ENCODE measurements at places on chromosomes 5 and 9. TPM values are rescaled to one million over a fixed set of nuclear protein-coding genes. Genes with fewer than 3 reads are reported as not detected.

GRCh38 chr9:134807716-134808446 is 72.7 kb upstream of the FCN2 start:
- DNase-seq, result no peak
- no peaks in the 10 kb centered on the region for H3K4me1 ChIP-seq
- H3K4me3 ChIP-seq, result no peak overlapping the region
- H3K36me3 ChIP-seq, result no peaks in the 10 kb centered on the region

Gene IER5L
- 46.1 TPM for total RNA-seq

- peak overlapping the region; percentile 69 for H3K4me3 ChIP-seq
- H3K27ac ChIP-seq, result peak overlapping the region; percentile 21
- DNase-seq, result no peak
- H3K27me3 ChIP-seq, result no peaks in the 10 kb centered on the region
- H3K4me1 ChIP-seq, result peaks cover 20% of the 10 kb centered on the region
Observed at GRCh38 chr5:149580808-149581191, 498 bp upstream of the ARHGEF37 start.

DNA sequence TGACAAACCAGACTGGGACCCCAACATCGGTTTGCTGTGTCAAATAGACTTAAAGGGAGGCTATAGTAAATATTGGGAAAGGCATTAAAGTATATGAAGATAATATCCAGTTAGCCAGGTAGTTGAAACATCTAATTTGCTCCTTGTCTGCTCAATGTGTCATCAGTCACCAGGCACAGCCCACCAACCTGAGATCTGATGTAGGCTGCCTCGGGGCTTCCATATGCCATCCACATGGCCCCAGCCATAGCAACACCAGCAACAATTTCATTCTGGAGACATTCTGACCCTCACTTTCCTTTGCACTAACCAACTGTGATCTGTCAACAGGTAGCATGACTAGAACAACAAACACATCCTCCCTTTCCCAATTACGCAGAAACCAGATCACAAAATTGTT is 196.0 kb downstream of the NR2F1-AS1 start:
- no peaks in the 10 kb centered on the region for H3K4me1 ChIP-seq
- no peak overlapping the region for H3K27ac ChIP-seq
- no peak overlapping the region for H3K4me3 ChIP-seq
- no peak for DNase-seq
- H3K27me3 ChIP-seq, result no peaks in the 10 kb centered on the region

Gene SLC6A3
- not detected for total RNA-seq

DNA sequence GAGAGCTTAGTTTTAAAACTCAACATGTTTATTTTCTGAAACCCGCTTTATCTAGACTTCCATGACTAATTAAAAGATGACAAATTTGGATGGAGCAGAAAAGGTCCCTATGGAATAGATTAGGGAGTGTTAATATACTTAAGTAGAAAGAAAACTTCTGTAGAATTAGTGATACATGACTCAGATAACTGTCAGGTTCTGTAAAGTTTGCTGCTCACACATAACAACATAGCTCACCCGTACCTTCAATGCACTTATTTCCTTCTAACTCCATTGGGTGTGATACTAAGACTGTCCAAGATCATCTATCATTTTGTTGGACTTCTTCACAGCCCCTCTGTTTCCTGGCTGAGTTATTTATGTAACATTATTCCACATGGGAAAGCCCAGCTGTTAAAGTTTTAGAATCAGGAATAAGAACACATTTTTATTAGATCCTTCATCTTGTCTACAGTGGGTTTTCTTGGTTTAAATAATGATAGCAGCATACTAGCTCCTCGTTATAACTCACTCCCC is 27.8 kb downstream of the TMEM167A start:
- DNase-seq, result no peak
- H3K27ac ChIP-seq, result no peak overlapping the region
- peaks cover 13% of the 10 kb centered on the region for H3K36me3 ChIP-seq
- no peaks in the 10 kb centered on the region for H3K4me1 ChIP-seq
- no peak overlapping the region for H3K4me3 ChIP-seq

Gene MEGF10
- total RNA-seq, result not detected

DNA sequence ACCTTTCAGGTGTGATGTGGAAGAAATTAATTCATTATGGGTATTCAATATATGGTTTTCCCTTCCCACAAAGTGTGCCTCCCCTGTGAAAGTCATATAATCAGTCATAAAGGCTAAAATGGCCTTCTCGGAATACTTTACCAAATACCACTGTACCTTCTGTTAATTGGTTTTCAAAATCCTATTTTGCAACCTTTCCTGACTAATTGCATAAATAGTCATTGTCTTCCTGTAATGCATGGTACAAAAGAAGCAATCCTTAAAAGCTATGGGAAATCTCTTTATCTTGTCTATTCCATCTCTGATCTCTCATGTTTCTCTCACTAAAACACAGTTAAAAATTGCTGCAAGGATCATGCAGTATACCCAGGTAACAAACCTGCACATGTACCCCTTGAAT is 44.3 kb upstream of the UGCG start:
- DNase-seq, result no peak
- H3K27me3 ChIP-seq, result no peaks in the 10 kb centered on the region
- peaks cover 33% of the 10 kb centered on the region for H3K4me1 ChIP-seq
- H3K27ac ChIP-seq, result peak overlapping the region; percentile 80

Gene DAPK1
- not detected for total RNA-seq

Gene OSMR
- total RNA-seq, result 20.3 TPM

Gene SLC34A1
- total RNA-seq, result 0.07 TPM

DNA sequence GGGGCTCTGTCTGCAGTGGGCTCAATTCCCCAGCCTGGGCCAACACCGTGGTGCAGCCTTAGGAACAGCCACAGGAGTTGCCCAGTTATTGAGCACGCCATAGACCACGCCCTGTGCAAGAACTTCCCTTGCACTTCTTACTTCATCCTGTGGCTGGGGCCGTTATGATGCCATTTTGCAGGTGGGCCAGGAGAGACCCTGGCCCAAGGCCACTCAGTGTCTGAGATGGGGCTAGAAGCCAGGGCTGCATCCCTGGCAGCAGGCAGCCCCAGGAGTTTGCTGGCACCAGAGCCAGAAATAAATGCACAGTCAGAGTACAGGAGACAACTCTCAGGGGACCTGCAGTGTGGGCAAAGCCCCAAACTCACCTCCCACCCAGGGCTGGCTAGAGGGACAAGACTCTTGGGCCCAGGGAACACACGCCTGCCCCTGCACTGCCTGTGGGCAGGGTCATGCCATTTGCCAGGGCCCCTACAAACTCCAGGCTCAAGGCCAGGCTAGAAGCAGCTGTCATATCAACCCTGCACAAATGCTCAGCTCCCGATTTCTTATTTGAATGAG is 6.7 kb downstream of the CORO2A start:
- H3K4me1 ChIP-seq, result no peaks in the 10 kb centered on the region
- DNase-seq, result no peak
- H3K27ac ChIP-seq, result no peak overlapping the region
- no peaks in the 10 kb centered on the region for H3K27me3 ChIP-seq

DNA sequence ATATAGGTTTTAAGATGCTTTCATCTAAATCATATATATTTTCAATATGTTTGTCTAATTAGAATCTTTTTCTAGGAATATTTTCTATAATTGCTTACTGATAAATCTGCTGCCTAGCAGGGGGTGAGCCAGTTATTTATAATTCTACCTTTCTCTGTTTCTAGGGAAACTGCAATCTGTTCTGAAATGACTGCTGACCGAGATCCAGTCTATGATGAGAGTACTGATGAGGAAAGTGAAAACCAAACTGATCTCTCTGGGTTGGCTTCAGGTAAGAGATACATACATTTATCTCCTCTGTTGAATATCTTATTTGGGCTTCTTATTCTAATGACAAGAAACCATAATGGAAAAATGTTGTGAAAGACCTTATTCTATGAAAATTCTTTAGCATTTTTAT is 127.3 kb downstream of the XRCC4 start:
- no peaks in the 10 kb centered on the region for H3K4me1 ChIP-seq
- H3K4me3 ChIP-seq, result no peak overlapping the region
- no peaks in the 10 kb centered on the region for H3K27me3 ChIP-seq
- H3K27ac ChIP-seq, result no peak overlapping the region
- no peak for DNase-seq

- no peaks in the 10 kb centered on the region for H3K36me3 ChIP-seq
- H3K4me3 ChIP-seq, result no peak overlapping the region
- H3K27me3 ChIP-seq, result no peaks in the 10 kb centered on the region
- H3K27ac ChIP-seq, result no peak overlapping the region
Observed at GRCh38 chr9:134709512-134710270, 68.1 kb downstream of the COL5A1 start.

GRCh38 chr5:174022384-174023095 is 23.0 kb upstream of the NSG2 start:
- H3K27me3 ChIP-seq, result peaks cover 51% of the 10 kb centered on the region
- no peaks in the 10 kb centered on the region for H3K4me1 ChIP-seq
- H3K4me3 ChIP-seq, result no peak overlapping the region
- H3K36me3 ChIP-seq, result no peaks in the 10 kb centered on the region
- DNase-seq, result no peak

DNA sequence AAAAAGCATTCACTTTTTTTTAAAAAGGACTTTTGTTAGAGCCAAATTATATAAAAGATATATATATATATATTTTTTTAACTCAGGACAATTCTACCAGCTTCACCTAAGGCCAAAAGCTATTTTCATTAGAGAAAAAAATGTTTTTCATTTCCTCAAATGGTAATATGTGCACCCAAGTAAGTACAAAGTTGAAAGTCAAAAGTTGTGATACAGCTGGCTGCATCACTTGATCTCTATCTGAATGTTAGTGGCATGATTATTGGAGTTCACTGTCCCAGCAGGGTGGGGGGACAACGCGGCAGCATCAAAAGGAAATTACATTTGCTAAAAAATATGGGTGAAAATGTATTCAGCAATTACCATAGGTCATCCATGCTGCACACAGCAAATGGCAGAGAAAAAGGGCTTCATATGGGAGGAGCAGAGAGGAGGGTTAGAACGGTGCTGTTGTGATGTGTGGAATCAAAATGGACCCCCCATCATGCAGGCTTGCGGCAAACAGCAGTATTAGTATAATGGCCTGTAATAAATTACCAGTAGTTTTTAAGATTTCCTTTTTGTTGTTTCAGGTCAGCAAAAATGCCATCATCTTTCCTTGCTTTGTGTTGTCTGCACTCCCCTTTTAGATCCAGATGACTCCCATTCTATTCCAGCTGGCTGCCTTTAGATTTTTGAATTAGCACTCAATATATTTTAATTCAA is 253.7 kb downstream of the MAT2B start:
- no peaks in the 10 kb centered on the region for H3K27me3 ChIP-seq
- no peaks in the 10 kb centered on the region for H3K4me1 ChIP-seq
- DNase-seq, result no peak
- no peak overlapping the region for H3K4me3 ChIP-seq

GRCh38 chr9:132627106-132627505 is 42.7 kb downstream of the DDX31 start:
- no peak overlapping the region for H3K4me3 ChIP-seq
- peak overlapping the region; percentile 95 for H3K27ac ChIP-seq
- H3K27me3 ChIP-seq, result no peaks in the 10 kb centered on the region
- peak; percentile 69 for DNase-seq
- peaks cover 53% of the 10 kb centered on the region for H3K4me1 ChIP-seq

GRCh38 chr9:123561046-123561445 is 205.0 kb downstream of the CRB2 start:
- no peaks in the 10 kb centered on the region for H3K4me1 ChIP-seq
- H3K27me3 ChIP-seq, result no peaks in the 10 kb centered on the region
- H3K27ac ChIP-seq, result no peak overlapping the region
- H3K36me3 ChIP-seq, result no peaks in the 10 kb centered on the region
- no peak overlapping the region for H3K4me3 ChIP-seq

GRCh38 chr9:133580419-133580738 is 28.8 kb downstream of the FAM163B start:
- H3K4me1 ChIP-seq, result no peaks in the 10 kb centered on the region

- no peak overlapping the region for H3K27ac ChIP-seq
- no peaks in the 10 kb centered on the region for H3K27me3 ChIP-seq
- H3K4me1 ChIP-seq, result peaks cover 27% of the 10 kb centered on the region
- no peaks in the 10 kb centered on the region for H3K36me3 ChIP-seq
Observed at GRCh38 chr5:90224342-90224741, 185.2 kb downstream of the CETN3 start.

GRCh38 chr5:32055891-32056866 is 117.9 kb downstream of the GOLPH3 start:
- peaks cover 55% of the 10 kb centered on the region for H3K4me1 ChIP-seq
- peak; percentile 68 for DNase-seq
- H3K4me3 ChIP-seq, result no peak overlapping the region
- peak overlapping the region; percentile 72 for H3K27ac ChIP-seq
- no peaks in the 10 kb centered on the region for H3K27me3 ChIP-seq

Gene ISL1
- total RNA-seq, result 1.4 TPM

DNA sequence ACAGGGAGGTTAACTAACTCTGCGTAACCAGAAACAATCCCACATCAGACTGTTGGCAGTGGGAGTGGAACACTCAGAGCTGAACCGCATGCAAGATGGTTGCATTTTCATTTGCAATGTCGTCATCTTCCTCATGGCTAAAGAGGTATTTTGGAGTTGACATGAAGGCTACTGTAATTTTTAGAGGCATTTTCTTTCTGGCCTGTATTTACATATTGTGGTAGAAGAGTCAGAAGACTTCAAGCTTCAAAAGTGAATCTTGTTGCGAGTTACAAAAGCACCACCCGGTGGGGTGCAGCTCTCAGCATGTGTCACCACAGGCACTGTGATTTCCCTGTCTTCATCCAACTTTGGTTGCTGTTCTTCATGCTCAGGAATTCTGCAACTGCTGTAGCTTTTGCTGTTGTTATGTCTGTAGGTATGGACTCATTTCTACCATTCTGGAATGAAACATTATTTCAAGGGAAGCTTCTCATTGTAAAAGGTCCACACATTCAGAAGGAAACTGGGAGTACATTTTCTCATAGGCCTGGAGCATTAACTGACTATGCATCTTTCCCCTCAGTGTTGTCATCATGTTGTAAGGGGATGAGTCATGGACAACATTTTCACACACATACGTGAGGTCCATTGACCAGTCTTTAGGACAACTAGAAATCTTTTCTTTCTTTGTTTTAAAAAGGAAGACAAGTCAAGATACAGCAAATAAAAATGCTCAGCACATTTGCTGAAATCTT is 35.4 kb upstream of the GDNF start:
- H3K4me1 ChIP-seq, result no peaks in the 10 kb centered on the region
- no peak overlapping the region for H3K27ac ChIP-seq
- H3K4me3 ChIP-seq, result no peak overlapping the region
- H3K27me3 ChIP-seq, result peaks cover 39% of the 10 kb centered on the region
- no peaks in the 10 kb centered on the region for H3K36me3 ChIP-seq

DNA sequence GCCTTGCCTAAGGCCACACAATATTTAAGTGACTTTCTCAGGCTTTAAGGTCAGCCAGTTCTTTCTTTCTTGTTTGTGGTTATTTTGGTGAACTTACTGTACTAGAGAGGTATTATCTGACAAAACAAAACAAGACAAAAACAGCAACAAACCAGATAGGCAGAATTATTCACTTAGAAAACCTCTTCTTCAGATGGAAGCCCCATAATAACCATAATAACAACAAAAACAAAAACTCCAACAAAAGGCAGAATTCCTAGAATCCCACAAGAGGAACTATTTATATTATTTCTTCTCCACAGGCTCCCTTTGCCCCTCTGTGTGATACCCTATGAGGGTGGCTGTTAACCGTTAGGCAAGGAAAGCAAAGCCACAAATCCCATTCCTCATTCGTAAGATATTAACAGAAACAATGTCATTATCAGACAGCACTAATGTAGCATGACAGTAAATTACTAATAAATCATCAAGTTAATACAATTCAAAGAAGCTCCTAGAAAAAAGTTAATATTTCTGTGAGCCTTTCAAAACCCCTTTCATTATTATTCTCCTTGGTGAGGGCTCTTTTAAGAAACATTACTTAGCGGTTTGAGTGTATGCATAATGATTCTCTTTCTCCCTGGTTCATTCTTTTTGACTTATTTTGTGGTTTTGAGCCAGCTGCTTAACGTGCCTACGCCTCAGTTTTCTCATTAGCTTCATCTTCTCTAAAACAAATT is 274.9 kb downstream of the EFNA5 start:
- H3K36me3 ChIP-seq, result no peaks in the 10 kb centered on the region
- no peak overlapping the region for H3K4me3 ChIP-seq
- no peaks in the 10 kb centered on the region for H3K27me3 ChIP-seq
- no peak for DNase-seq
- H3K4me1 ChIP-seq, result no peaks in the 10 kb centered on the region

All from PC-3 (cell line).